NCI-H1048 (cell line): ENCODE measurements at places on chromosomes 3 and 15.

DNA sequence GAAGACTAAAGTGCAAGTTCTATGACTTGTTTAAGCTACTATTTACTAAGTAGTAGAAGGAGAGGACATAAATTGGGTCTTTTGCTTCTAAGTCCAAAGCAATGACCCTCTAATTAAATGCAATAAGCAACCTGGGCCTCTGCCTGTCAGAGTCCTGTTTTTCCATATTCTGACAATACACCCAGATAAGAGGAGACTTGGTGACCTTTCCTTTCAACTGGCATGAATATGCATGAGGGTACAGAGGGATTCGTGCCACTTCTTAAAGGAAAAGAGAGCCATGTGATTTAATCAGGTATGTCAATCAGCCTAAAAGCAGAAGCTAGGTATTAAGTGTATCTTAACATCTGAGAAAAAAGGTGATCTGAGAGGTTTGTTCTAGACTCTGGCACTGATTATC lies 50.7 kb upstream of the FGF7 start:
- no peak for DNase-seq

- DNase-seq: no peak
Measured at GRCh38 chr3:178325330-178325729, 210.9 kb upstream of the KCNMB2 start.

DNA sequence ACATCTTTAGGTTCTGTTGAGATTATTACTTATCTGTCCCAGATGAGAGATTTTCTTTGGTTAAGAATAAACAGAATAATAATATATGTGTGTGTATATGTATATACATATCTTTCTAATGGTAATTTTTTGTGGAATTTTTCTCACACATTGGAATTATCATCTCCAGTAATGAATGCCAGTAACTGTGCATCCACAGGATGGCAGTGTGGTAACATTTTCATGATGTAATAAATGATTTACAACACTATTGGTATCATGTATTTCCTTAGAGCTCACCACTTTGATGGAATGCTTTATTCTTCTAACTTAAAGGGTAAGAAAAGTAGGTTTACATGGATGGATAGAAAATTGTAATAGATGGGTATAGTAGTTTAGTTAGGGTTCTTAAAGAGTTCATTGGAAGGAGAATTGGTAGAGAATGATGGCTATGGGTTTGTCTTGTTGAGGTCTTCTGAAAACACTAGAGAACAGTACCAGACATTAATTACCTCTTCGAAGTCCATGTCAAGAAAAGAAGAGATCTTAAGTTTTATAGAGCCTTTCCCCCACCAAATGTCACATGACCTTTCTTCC lies 78.1 kb downstream of the STT3B start:
- no peak for DNase-seq

DNA sequence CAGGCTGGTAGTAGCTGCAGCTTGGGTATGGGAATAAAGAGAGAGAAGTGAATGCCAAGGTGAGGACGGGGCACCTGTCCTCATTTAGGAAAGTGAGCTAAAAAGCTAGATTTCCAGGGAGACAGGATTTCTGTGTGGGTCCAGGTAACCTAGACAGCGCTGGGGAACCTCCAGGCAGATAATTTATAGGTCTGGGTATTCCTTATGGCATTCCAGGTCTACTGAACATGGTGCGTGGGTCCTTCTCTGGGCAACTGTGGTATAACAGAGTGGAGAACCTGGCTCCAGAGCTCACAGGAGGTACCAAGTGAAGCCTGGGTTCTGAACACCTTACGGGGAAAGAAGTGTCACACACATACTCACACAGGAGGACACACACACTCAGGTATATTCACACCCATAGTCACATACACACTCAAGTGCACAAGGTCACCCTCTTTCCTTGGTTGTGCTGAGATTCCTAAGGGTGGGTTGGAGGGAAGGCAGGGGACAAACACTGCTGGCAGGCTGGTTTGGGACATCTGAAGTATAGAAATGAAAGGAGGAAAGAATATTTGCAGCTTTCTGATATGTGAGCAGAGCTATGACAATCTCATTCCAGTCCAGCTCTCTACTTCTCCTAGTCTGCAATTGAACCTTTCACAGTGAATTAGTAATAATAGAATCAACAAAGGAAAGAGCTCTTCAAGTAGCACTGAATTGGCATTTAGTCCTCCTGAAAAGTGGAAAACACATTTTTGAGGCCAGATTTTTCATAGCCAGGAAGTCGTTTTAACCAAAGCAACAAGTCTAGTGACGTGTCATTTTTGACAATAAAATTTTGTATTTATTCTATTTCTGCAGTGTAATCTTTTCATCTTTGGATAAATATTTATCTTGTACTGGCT lies 37.4 kb upstream of the ITGA11 start:
- no peak for DNase-seq

- no peak for DNase-seq
Measured at GRCh38 chr3:196193133-196193735, 18.0 kb downstream of the ZDHHC19 start.

- DNase-seq: no peak
Measured at GRCh38 chr3:148604270-148605085, 93.2 kb upstream of the AGTR1 start.

DNA sequence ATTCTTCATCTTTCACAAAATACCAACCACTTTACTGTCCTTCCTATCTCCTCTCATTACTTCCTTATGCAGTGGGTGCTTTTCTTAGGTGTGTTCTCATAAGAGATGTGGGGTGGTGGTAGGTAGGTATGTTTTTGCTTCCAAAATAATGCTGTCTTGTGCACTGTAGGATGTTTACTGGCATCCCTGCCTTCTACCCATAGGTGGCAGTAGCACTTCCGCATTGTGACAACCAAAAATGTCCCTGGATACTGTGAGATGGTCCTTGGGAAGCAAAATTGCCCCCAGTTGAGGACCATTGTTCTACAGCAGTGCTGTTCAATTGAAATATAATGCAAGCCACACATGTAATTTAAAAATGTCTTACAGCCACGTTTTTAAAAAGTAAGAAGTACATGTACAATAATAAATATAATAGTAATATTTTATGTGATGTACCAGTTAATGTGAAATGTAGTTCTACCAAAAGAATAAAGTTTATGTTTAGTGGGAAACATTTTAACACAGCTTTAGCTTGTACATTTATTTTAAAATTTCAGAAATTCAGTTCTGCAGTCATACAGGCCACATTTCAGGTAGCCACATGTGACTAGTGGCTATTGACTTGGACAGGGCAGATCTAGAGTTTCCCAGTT lies 75.2 kb downstream of the NEO1 start:
- DNase-seq: no peak

GRCh38 chr3:140708815-140709214 lies 31.0 kb downstream of the TRIM42 start:
- DNase-seq: no peak

GRCh38 chr3:14849638-14850230 lies 31.0 kb downstream of the FGD5 start:
- DNase-seq: no peak

- no peak for DNase-seq
Measured at GRCh38 chr3:129514563-129514962, 13.9 kb upstream of the RHO start.

GRCh38 chr15:87527416-87527815 lies 729.1 kb downstream of the NTRK3 start:
- DNase-seq: no peak

GRCh38 chr15:86121568-86122225 lies 42.0 kb downstream of the AGBL1 start:
- DNase-seq: no peak

- DNase-seq: no peak
Measured at GRCh38 chr15:58528188-58528870, 96.5 kb downstream of the LIPC start.

DNA sequence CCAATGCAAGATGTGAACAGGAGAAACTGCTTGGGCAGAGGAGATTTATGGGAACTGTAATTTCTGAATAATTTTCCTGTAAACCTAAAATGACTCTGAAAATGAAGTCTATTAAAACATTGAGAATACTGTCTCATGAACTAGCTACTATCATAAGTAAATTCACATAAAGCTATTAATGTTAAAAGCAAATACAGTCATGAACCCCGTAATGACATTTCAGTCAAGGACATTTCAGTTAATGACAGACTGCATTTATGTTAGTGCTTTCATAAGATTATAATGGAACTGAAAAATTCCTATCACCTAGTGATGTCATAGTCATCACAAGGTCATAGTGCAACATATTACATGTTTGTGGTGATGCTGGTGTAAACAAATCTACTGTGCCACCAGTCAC lies 17.2 kb downstream of the CBLB start:
- DNase-seq: no peak

- DNase-seq: no peak
Measured at GRCh38 chr15:86002444-86002843, 77.2 kb upstream of the AGBL1 start.

- no peak for DNase-seq
Measured at GRCh38 chr3:93911206-93911605, 62.5 kb downstream of the PROS1 start.

- DNase-seq: no peak
Measured at GRCh38 chr3:24086617-24087404, 141.7 kb downstream of the NR1D2 start.

DNA sequence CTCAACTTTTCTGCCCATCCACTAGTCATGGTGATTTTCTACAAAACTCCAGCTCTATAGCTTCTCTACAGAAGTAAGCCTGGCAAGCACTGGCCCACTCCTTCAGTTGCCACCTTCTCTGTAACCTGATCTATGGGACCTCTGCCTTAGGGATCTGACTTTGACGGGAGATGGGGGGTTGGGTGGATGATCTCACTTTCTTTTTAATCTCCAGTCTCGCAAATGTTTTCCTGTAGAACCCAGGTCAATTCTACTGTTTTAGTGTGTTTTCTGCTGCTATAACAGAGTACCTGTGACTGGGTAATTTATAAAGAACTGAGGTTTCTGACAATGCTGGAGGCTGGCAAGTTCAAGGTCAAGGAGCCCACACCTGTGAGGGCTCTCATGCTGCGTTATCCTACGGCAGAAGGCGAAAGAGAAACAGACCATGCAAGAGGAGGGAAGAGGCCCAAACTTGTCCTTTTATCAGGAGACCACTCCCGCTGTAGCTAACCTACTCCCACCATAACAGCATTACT lies 189.9 kb upstream of the THRB start:
- no peak for DNase-seq

DNA sequence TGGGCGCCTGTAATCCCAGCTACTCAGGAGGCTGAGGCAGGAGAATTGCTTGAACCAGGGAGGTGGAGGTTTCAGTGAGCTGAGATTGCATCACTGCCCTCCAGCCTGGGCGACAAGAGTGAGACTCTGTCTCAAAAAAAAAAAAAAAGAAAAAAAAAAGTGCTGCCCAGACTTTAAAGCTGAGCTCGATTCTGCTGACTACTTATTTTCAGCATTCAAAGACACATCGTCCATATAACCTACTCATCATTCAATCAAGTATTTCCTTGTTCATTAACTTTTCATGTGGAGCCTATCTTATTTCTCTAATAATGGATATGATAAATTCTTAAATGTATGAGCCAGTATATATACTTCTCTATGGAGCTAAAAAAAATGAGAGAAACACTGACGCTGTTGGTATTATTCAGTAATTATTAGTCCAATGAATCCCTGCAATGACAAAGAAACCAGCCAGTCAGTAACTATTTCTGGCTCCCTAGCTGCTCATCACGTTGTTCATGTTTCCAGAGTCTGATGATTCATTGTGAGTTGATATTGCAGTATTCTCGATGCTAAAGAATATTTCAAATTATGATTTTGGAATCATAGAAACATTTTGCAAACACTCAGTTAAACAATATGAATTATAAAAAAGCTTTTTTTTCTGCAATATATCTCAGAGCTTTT lies 111.9 kb downstream of the RAP2B start:
- no peak for DNase-seq

DNA sequence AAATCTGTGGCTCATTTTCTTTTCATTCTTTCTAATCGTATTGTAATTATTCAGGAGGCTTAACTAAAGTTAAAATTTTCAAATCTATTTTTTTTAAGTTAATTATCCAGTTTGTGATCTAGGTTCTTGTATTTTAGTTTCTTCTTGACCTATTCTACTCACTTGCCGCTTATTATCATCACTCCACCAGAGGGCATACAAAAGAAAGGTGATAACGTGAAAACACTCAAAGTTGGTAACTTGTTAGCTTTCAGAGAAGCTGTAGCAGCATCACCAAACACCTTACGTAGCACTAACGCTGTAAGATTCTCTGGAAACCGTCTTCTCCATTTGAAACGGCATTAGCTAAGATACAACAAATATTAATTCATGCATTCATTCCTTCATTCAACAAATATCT lies 4.8 kb downstream of the GNB4 start:
- DNase-seq: no peak

DNA sequence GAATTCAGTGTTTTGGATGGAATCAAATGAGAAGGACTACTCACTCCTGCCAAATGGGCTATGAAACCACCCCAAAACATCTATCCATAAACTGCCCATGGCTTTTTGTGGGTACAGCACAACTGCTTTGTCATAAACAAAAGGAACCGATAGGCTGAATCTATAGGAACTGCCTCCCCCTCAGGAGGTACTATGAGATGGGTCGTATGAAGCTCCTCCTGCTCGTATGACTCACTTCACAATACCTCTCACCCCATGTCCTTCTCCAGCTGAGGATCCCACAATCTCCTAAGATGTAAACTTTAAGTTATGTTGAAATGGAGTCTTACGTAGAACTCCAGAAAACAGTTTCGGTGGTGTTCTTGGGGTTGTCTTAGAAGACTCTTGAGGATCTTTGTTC lies 129.9 kb upstream of the SAMMSON start:
- DNase-seq: no peak

GRCh38 chr3:111744611-111745010 lies 114.5 kb upstream of the PHLDB2 start:
- DNase-seq: no peak

DNA sequence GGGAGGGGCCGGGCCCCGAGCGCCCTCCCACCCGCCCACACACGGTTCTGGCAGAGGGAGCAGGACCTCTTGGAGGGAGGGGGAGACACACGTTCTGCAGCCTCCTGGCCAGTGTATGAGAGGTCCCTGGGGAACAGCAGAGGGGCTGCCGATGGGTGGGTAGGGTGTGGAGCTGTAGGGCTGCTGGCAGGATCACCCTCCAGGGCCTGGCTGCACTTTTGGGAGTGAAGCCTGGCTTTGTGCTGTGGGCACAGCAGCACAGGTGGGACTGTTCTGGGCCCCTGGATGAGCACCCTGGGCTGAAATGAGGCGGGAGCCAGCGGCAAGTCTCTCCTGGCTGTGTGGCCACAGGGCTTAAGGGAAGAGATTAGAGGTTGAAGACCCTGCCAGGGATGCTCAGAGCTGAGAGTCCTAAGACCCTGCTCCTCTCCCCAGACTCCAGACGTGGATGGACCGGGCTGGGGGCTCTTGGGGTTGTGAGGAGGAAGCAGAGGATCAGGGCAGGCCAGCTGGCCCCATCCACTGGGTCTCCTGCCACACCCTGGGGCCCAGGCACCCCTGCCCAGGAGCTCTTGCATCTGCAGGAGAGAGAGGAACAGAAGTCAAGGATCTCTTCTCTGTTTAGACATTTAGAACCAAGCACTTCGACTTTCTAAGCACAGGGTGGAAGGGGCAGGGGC lies 45.2 kb downstream of the RGMA start:
- no peak for DNase-seq

- DNase-seq: no peak
Measured at GRCh38 chr3:69500604-69501003, 114.7 kb upstream of the FRMD4B start.
